Urothelium cell line (cell line): ENCODE measurements at places on chromosomes 5 and 9.
A peak's percentile ranks its signal among the peaks of the same experiment; 100 is the strongest.

DNA sequence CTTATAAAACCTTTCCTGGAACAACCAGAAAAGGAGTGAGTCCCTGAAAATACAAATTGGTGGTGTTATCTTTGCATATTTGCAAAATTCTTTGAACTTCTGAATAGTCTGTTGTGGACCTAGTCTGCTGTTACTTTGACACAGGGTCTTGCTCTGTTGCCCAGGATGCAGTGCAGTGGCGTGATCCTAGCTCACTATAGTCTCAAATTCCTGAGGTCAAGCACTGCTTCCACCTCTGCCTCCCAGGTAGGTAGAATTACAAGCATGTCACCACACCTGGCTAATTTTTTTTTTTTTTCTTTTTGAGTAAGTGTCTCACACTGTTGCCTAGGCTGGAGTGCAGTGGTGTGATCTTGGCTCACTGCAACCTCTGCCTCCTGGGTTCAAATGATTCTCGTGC, 43.7 kb upstream of the SPRY4 start:
- DNase-seq: no peak

GRCh38 chr9:34382054-34382453, 5.4 kb upstream of the MYORG start:
- no peak for DNase-seq

GRCh38 chr5:118144540-118144939, 843.8 kb downstream of the DTWD2 start:
- DNase-seq: no peak

DNA sequence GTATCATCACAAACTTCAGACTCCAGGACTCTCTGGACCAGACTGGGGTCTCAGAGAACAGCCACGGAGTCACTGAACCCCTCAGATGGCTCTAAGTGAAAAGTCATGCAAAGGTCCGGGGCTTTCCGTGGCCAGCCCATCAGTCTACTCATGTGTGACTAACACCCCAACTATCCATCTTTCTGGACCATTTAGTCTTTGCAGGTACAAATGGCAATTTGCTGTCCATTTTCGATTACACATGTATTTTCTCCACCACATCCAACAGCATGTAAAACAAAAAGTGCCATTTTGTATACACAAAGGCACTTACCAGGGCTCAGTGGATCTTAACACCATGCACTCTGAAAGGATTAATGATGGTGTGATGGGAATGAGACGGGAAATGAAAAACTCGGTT, 387.7 kb downstream of the BNC2 start:
- DNase-seq: no peak

GRCh38 chr5:93582677-93583438, at the start of gene NR2F1:
Gene NR2F1 (plus strand): TSS chr5:93583222. CDS start chr5:93585024, 1,802 bp downstream.
- DNase-seq: peak; percentile 41

- DNase-seq: no peak
Observed at GRCh38 chr9:77127071-77127470, 50.3 kb upstream of the VPS13A start.

- DNase-seq: no peak
Observed at GRCh38 chr5:171578049-171578828, 158.8 kb downstream of the FGF18 start.

- DNase-seq: no peak
Observed at GRCh38 chr5:141763541-141763940, 81.5 kb upstream of the ARAP3 start.

- DNase-seq: no peak
Observed at GRCh38 chr5:50887889-50888633, 221.6 kb downstream of the PARP8 start.

DNA sequence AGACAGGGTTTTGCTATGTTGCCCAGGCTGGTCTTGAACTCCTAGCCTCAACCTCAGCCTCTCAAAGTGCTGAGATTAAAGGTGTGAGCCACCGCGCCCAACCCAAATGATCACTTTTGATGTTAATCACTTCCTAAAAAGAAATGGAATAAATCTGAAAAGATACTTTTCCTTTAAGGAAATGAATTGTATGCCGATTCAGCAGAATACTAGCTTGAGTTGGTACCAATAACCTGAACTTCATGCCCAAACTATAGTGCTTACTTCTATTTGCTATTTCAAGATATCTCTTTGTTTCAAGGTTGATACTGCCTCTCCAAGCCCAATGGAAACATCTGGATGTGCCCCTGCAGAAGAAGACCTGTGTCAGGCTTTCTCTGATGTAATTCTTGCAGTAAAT, 4.0 kb downstream of the CCNB1 start:
- DNase-seq: no peak

DNA sequence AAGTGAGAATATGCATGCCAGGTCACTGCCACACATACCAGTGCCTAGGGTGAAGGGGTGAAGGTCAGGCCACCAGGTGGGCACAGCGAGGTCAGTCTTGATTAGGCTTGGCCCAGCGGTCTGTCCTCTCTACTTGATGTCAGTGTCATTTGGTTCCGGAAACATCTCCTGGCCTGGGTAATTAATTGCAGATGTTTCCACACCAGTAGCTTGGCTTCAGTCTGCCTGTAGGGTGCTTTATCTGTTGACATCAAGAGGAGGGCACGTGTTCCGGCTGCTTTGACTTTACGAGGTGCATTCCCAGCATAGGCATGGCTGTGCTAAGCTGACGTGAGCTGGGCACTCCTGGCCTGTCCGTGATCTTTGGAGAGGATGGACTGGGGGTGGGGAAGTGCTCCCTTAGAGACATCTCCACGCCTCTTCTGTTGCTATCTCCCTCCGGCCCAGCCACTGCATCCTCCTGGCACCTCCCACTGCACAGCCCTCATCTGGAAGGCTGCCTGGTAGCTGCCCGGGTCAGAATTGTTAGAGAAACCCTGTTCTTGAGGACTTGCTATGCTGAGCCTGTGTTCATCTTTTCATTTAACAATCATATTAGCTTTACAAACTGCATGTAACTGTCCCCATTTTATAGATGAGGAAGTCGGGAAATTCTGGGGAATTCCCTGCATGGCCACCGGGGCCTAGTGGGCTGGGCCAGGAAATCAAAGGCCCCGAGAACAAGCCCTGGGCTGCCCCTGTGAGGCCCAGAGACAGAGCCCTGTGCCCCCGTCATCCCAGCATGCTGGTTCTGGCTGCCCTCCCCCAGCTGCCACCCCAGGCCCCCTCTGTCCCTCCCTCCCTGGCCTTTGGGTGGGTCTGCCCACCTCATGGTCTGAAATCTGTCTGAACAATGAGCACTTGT, 29.1 kb downstream of the JADE2 start:
- peak; percentile 43 for DNase-seq

DNA sequence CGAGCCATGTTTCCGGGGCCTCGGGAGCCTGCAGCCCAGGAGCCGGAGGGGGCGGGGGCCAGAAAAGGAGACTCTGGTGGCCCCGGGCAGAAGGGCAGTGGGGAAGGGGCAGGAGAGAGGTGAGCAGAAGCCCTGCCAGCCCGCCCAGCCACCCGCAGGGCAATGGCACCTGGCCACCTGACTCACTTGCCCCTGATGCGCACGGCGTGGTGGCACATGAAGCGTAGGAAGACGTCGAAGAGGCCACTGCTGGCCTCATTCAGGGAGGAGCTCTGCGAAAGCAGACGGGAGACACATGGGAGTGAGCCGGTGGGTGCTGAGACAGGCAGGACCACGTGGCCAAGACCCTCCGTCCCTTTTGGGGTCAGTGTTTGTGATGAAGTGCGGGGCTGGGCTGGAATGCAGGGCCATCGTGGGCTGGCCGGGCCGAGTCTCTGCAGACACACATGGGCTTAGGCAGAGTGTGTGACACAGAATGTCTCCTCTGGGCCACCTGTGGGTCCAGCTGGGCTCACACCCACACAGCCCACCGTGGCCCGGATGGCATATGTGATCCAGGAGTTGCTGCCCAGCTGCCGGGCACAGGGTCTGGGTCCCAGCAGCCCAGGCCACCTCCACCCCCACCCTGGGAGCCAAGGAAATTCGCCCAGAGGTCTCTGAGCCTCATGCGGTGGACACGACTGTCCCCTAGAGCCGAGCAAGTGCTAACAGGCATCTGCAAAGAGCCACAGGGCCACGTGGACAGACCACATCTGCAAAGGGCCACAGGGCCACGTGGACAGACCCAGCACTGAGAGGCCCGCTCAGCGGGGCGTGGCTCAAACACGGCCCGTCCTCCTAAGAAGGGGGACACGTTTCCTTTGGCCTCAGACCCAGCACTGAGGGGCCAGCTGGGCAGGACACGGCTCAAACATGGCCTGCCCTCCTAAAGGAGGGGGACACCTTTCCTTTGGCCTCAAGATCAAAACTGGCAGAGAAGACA, 23.6 kb downstream of the TERT start:
- no peak for DNase-seq

- no peak for DNase-seq
Observed at GRCh38 chr5:151647320-151647861, 39.3 kb downstream of the SPARC start.

GRCh38 chr5:128632264-128632663, 94.2 kb upstream of the FBN2 start:
- DNase-seq: peak; percentile 20

- DNase-seq: peak; percentile 89
Observed at GRCh38 chr9:129726322-129727160, 26.3 kb downstream of the PTGES start.

- DNase-seq: no peak
Observed at GRCh38 chr9:124602632-124603031, 95.4 kb upstream of the NR5A1 start.

DNA sequence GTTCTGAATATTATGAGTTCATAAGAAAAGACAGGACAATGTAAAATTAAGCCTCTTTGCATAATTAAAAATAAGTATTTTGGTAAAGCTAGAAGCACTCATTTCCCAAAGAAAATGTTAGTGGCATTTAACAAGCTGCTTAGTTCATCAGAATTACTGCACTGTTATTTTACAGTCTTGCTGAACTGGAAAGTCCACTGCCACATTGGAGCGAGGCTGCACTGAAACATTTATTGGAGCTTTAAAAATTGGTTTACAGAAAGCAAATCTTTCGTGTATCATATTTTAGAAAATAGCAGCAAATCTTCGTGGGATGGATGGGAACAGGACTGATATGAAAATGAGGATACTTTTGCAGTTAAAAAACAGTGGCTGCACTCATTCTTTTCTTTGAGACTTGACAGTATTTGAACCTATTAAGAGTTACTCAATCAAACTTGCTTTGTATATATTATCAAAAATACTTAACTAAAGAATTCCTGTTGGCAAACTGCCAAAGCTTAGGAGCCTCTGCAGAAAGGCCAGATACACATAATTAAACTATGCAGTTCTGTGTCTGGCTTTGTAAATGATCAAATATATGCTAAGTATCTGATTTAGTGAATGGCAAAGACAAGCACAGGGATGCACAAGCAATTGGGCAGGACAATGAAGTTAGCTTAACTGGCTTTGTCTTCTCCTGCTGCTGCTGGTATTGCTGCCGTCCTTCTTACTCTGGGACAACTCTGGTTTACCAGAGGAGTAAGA, 16.5 kb upstream of the FBXL7 start:
- DNase-seq: no peak

DNA sequence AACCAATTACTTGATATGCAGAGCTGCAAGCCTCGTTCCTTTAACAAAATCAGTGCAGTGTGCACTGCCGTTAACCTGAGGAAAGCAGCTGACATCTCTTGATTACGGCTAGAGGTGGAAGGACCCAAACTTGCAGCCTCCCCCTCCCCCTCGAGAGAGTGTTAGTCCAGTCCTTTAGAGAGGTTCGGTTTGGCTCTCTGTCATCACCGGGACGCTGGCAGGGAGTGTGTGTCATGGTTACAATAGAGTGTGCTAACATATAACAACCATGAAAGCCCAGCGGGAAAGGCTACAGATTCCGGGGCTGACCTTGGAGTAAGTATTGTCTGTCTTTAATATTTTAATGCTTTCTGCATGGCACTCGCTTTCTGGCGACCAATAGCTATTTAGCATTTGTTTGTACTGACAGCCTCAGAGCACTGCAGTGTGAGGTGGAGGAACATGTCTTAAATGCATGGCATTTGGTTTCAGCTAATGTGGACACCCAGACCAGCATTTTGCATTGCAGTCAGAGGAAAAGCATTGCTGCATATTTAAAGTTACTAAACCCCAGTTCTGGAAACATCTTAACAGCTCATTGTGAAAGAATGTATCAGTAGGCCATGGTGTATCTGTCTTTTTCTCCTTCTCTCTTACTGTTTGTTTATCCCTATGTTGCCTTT, 237.5 kb downstream of the CD180 start:
- DNase-seq: peak; percentile 31

DNA sequence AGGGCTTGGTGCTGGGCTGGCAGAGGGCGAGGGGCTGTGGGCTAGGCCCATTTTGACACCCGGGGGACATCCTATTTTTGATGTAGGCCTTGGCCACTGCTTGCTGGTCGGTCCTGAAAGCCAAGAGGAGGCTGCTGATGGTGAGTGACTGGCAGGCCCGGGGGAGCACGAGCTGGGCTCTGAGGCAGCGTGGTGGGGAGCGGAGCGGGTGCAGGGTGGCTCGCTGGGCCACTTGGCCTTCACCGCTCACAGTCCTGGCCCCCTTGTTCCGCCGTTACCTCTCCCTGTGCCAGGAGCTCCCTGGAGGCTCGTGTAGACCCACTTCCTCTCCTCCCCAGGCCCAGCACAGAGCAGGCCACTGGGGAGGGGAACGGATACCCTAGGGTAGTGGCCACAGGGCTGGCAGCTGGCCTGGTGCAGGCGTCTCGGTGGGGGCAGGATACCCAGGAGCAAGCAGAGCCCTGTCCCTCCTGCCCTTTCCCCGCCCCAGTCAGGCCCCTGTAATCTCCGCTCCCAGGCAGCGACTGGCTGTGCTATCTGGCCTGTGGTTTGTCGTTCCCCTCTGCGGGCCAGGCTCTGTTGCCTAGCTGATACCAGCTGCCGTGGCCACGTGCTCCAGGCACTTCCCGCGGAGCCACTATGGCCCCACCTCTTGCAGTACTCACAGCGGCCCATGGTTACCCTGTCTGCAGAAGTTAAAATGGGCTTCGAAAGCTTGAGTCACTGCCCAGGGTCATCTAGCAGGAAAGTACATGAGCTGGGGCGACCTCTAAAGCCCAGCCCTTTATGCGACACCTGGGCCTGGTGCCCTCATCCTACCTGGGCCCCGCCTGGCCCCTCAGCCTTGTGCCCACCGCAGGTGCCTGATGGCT, 11.7 kb upstream of the DOLPP1 start:
- DNase-seq: no peak

DNA sequence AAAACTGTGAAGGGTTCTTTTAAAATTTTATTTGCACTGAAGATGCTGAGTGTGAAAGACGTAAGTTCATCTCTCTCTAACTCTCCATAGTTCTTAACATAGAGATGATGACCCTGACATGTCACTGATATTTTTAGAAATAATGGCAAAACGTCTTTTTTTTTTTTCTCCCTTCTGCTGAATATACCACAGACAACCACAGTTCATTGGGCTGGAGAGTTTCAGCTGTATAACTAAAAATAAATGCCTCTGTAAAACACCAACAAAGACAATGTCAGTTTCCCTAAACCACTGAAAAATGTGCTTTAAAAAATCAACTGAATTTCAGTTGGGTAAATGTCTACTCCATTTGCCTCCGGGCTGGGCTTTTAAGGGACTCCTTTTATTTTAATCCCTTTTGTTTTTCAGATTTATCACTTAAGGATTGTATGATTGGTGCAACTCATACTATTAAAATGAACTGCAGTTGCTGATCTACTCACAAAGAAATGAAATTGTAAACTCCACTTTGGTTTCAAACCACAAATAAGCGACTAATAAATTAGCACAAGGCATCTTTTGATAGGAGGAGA, 830.9 kb upstream of the WWC1 start:
- DNase-seq: no peak
